ENCODE measurements at places on chromosomes 6 and 20. TPM values are rescaled to one million over a fixed set of nuclear protein-coding genes. Genes with fewer than 3 reads are reported as not detected.

DNA sequence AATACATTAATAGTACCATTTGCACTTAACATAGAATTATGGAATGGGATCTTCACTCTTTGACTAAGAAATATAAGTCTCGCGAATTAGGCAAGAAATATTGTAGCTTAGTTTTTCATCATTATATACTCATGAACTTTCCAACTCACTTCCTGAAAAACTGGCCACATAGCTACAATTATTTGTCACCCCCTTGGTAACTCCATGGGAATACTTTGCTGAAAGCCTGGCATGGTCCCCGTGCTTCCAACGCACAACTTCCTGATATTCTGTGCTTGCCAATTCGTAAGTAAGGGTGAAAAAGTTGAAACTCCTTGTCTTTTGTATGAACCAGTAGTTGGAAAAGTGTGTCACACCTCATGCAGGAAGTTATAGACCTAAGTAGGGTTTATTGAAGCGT, 23.7 kb upstream of the HLA-DQA1 start:
- no peak for DNase-seq

DNA sequence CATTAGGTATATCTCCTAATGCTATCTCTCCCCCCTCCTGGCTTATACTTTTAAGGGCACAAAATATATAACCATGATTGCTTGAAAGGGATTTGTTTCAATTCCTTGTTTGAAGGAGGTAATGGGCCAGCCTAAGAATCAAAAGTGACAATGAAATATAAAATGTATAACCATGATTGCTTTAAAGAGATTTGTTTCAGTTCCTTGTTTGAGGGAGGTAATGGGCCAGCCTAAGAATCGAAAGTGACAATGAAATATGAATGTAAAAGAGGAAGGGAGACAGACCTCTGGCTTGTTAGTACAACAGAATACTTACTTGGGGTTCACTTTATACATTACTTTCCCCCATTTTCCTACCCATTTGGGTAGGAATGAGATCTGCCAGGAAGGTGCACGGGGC, 55.5 kb downstream of the FOXC1 start:
- no peak for DNase-seq

- DNase-seq = no peak
Observed at GRCh38 chr20:56371977-56372376, 13.2 kb downstream of the FAM210B start.

DNA sequence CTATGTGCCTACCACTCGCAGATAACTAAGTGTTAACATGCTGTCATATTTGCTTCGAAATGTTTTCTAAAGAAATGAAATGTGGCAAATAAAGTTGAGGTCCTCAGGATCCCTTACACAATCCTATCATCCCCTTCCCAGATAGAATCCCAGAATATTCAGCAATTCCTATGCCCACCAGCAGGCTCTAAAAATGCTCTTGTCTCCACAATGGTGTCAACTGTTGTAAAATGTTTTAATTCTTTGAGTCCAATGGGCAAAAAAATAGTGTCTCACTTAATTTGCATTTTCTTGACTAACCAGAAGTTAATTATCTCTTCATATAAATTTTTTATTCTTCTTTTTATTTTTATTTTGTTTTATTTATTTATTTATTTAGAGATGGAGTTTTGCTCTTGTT, 103.9 kb upstream of the MAP7 start:
- DNase-seq = no peak

- no peak for DNase-seq
Observed at GRCh38 chr6:30317913-30318589, 8.7 kb upstream of the TRIM39 start.

GRCh38 chr6:143356101-143356880, 94.2 kb downstream of the ADAT2 start:
- DNase-seq = no peak

DNA sequence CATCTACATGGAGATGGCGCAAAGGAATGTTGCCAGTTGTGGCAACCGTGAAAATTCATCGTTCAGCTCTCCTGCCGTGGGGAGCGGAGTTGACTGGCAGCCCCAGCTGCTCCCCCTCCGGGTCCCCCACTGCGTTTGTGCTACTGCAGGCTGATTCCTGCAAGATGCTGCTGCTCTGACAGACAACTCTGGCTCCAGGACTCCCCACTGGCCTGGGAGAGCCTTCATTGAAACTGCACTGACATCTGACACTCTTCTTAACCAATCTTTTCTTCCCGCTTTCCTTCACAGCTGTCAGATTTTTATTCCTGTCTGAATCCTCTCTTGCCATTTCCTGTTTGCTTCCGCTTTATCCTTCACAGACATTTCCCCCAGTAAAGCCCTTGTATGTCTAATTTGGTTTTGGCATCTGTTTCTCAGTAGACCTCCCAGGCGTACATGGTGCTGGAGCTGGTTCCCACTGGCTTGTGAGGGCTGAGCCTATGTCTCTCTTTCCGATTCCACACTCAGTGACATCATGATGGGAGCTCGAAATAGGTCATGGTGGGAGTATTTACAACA, 9.5 kb upstream of the ATRN start:
- DNase-seq = no peak

DNA sequence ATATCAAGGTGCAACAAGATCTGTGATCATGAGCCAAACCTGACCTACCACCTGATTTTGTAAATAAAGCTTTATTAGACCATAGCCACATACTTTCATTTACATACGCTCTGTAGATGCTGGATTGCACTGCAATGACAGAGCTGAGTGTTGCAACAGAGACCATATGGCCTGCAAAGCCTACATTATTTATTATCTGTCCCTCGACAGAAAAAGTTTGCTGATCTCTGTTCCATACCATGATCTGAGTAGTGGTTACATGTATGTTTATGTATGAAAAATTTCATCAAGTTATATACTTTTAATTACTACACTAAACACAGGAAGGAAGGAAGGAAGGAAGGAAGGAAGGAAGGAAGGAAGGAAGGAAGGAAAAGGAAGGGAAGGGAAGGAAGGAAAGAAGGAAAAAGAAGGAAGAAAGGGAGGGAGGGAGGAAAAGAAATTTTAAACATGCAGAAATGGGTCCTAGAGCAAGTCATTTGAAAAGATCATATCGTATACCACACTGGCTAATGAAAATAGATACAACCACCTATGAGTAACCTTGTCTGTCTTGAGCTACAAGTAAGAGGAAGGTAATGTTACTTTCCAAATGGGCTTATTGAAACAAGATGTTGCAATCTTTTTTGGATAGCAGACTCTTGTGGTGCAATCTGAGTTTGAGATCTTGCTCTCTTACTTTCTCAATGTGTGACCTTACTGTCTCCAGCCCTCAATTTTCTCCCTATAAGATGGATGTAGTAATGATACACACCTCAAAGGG, 441.0 kb downstream of the KIF16B start:
- DNase-seq = no peak

DNA sequence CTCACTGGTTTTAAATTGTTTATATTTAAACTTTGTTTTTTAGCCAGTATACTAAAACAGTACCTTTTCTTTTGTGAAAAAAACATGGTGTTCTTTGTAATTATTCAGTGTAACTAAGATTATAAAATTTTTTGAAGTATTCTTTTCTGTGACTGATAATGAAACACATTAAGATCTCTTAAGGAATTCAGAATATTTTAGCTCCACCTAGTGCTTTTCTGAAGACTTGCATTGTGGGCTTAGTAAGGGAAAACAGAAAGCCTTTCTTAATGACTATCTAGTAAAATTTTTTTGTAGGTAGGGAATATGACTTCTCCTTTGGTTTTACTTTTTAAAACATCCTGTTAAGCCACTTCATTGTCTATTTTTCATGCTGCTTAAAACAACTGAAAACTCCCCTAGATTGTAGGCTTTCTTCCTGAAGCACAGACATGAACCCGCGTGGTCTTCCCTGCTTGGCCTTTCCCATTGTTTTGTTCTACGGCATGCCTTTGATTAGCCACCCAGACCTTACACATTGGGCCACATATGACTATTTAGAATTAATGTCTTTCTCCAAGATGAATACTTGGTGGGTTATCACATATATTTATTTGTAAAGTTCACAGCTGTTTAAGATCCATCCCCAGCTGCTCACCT, 72.1 kb downstream of the AFDN start:
- DNase-seq = no peak

- no peak for DNase-seq
Observed at GRCh38 chr20:35135867-35136586, 11.1 kb downstream of the EDEM2 start.

GRCh38 chr6:9540126-9540525, 874.7 kb downstream of the TFAP2A start:
- no peak for DNase-seq

DNA sequence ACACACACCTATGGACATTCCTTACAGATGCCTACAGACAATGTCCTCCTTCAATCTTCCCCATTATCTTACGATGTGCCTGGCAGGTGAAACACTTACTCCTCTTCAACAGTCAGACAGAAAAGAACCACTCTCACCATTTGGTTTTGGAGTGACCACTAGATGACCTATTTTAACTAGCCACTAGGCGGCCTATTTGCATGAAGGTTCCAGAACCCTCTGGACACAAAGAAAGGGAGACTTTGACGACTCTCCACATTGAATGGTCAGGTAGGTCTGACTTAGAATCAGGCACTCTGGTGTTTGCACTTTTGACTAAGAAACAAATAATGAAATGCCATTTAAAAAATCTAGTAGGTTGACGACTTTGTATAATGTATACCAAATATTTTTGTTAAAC, 42.0 kb downstream of the PNLDC1 start:
- no peak for DNase-seq

DNA sequence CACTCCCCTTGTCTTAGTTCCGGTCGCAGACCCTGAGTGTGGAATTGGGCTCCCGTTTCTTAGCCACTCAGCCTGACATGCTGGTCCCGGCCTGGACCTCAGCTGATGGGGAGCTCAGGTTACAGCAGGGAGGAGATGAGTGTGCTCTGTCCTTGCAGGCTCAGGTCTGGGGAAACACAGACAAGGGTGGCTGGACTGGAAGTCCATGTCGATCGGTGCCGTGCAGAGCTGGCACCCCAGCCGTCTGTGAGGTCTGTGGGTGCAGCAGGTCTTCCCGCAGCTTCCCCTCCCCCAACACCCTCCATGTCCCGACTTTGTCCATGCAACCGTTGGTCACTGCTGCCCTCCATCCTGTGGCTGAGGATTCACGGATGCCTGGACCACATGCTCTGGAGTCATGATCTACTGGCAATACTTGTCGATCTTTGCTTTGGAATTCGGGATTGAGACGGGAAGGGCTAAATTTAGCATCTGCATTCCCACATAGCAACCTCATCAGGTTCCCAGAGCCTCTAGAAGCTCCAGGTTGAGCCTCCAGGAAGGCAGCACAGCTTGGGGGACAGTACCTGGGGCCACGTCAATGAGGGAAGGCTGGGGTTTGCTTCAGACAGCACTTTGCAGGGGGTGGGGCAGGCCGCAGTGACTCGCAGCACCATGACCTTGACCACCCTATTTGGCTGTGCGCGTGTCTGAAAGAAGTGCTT, 118.8 kb downstream of the PSMB1 start:
- DNase-seq = no peak

- DNase-seq = no peak
Observed at GRCh38 chr6:4220558-4220957, 85.2 kb upstream of the ECI2 start.

GRCh38 chr6:6964675-6965074, 143.1 kb upstream of the RREB1 start:
- no peak for DNase-seq

GRCh38 chr6:61592238-61592637, 693.8 kb downstream of the KHDRBS2 start:
- no peak for DNase-seq

DNA sequence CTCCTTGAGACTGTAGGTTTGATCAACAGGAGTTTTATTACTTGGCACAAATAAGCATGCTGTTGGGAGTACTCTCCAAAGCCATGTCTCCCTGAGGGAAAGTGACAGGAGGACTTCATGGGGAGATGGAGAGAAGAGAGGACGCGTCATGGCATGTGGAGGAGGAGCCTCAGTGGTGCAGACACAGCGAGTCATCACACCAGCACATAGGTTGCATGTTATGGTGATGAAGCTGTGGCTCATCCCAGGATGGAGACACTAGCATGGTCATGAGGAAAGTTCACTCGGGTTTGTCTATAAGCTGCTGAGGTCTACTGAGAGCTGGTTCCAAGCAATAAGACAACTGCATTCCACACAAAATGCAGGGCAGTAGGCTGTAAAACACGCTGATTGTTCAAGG, 13.2 kb upstream of the SSTR4 start:
- no peak for DNase-seq

Gene PNLDC1
- not detected for total RNA-seq

Gene ZSCAN23
- 5.5 TPM for total RNA-seq

Gene LY6G6F
- total RNA-seq = not detected

Gene ARG1
- total RNA-seq = not detected

Gene KDM1B
- 20.5 TPM for total RNA-seq

Gene IDH3B
- total RNA-seq = 77.3 TPM

Gene POM121L2
- not detected for total RNA-seq

Gene SOX4
- 36.5 TPM for total RNA-seq

Gene PSORS1C2
- not detected for total RNA-seq

Gene TPX2
- 1.4 TPM for total RNA-seq
